Stimulated activated CD8-positive, alpha-beta memory T cell treated with anti-CD3 and anti-CD28 coated beads, Interleukin-4, amount 100 ng/mL, for 24 hours (primary cell): ENCODE measurements at places on chromosomes 7 and 10.

DNA sequence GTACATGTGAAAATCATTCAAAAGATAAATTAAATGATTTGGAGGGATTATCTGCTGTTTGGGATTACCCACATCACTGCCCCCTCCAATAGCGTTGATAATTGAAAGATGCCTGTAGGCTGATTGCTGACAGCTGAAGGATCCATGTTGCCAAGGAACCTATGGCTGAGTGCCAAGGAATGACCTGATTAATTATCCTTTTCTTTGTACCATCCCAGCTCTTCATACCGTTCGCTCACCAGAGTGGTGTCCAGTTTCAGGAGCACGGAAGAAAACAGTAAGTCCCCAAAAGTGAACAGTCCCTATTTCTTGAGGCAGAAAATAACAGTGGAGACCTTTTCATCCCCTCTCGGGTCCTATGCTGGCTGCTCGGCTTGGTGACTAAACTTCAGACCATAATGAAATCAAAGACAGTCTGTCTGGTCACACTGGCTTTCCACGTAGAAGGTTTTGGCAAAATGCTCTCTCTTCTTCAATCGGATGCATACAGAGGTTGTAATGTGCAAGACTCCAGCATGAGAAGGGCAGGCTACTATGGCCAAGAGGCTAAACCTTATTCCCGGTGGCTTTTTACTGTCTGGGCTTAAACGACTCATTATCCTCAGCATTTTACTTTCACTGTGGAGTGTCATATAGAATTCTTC lies 108.8 kb downstream of the SPAG6 start:
- no peak for DNase-seq

DNA sequence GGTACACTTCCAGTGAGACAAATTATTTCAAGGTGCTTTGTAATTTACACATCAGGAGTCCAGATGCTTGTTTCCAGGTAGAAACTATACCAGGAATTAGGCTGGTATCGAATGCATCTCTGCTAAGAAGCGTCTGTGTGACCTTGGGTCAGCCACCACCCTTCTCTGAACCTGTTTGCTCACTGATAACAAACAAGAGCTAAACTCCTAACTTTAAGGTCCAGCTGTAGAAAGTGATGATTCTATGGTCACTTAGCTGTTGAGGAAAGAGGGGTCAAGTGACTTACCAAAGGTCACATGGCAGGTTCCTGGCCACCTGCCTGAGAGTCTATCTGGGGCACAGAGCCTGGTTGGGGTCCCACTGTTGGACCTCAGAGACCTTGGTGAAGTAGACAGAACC lies 95.4 kb downstream of the HIF1AN start:
- no peak for DNase-seq

DNA sequence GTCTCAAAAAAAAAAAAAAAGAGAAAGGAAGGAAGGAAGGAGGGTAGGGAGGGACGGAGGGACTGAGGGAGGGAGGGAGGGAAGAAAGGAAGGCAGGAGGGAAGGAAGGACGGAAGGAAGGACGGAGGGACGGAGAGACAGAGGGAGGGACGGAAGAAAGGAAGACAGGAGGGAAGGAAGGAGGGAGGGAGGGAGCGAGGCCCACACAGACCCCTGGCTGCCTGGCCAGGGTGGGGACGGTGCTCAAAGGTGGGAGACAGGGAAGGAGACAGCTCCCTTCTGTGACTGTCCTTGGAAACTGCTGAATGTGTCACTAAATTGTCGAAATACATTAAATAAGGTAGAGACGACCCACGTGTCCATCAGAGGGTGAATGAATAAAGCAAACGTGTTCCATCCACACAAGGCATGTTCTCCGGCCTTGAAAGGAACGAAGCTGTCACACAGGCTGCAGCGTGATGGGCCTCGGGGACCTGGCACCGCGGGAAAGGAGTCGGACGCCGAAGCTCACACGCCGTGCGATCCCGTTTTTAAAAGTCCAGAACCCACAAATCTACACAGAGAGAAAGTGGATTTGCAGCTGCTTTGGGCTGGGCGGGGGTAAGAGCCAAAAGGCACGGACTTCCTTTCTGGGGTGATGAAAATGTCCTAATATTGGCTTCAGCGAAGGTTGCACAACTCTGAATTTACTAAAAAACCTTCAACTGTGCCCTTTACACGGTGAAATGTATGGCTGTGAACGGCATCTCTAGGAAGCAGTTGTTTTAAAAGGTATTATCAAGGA lies 23.3 kb downstream of the ADAP1 start:
- no peak for DNase-seq

DNA sequence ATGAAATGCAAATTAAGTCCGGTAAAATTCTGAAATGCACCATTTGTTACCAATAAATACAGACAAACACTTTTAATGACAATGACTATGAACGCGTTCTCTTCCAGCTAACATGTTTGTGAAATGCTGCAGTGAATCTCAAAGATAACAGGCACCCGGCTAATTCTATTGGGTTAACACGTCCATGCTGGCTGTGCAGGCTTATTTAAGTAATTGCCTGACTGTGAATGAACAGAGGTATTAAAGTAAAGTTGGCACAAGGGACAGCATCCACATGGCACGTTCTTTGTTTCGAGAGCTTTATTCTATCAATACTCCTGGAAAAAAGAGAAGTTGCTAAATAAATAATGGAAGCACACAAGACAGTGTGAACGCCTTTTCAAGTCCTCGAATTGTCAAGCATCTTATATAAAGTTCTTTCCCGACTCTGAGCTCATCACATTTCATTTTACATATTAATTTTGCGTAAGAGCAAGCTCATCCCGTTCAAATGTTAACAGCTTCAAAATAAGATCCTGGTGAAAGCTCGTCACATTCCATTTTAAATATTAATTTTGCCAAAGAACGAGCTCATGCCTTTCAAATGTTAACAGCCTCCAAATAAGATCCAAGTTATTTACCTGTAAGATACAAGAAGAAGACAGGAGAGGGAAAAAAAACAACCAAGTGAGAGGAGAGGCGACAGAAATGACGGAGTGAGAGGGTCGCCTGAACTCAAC lies 111.3 kb upstream of the RHEB start:
- DNase-seq: no peak

- DNase-seq: no peak
Observed at GRCh38 chr7:127995156-127995880, 35.9 kb downstream of the LRRC4 start.

- no peak for DNase-seq
Observed at GRCh38 chr10:72981028-72981881, 26.6 kb upstream of the PLA2G12B start.

- no peak for DNase-seq
Observed at GRCh38 chr10:133313192-133313591, 4.5 kb downstream of the ZNF511 start.

GRCh38 chr7:108087778-108088177 lies 42.4 kb downstream of the LAMB4 start:
- DNase-seq: no peak

GRCh38 chr7:73960548-73960947 lies 67.4 kb upstream of the ELN start:
- no peak for DNase-seq

GRCh38 chr7:46424934-46425333 lies 503.9 kb upstream of the IGFBP3 start:
- DNase-seq: no peak

DNA sequence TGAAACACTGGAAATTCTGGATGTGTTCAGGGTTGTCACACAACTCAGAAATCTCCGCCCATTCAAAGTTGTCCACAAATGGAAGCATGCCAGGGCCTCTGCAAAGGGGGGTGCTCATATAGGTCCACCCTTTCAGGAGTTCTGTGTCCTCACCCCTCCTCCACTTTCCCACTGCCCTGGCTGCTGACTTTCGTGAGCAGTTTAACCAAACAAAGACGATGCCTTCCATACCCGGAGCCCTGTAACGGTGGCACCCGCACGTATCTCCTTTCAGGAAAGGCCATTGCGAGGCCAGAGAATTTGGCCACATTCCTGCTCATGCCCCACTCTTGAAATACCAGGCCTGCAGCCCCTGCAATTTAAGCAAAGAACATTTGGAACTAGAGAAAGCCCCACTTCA lies 1.4 kb downstream of the CPXM2 start:
- no peak for DNase-seq

DNA sequence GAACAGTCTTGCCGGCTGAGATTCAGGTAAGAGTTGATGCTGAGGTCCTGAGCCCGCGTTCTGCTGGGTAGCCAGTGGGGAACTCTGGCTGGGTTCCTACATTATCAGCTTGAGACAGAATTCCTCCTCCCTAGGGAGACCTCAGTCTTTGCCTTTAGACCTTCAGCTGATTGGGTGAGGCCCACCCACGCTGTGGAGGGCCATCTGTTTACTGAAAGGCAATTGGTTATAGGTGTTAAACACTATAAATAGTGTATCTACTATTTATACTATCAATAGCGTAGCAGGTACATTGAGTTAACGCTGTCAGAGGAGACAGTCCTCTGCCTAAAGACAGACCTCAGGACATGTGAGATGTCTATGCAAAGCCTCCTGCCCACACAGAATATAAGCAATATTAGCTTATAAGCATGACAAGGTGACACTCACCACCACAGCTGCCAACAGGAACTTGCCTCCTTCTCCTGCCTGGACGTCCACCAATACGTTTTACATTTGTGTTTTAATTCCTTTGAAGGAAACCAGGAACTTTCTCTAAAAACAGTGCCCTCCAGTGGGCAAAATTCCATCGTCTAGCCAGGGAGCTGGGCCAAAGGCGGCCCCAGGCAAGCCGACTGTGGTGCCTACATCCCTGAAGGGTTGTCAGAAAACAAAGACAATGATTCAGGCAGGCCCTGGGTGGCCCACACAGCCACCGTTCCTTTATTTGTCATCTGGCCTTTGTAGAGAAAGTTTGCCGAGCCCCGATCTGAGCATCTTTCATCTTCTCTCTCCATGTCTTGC lies 58.8 kb downstream of the INSIG1 start:
- no peak for DNase-seq

DNA sequence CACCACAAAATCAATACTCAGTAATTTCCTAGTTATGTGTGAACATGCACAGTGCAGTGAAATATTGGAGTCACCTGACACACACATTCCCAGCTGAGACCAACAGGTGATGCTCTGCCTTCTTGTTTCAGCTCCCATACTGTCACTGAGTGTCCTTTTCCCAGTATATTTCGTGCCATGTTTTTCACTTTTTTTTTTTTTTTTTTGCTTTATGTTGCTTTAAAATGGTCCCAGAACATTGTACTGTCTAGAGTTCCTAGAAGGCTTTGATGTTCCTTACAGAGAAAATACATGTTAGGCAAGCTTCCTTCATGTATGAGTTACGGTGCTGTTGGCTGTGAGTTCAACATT lies 45.6 kb downstream of the ELAPOR2 start:
- no peak for DNase-seq

DNA sequence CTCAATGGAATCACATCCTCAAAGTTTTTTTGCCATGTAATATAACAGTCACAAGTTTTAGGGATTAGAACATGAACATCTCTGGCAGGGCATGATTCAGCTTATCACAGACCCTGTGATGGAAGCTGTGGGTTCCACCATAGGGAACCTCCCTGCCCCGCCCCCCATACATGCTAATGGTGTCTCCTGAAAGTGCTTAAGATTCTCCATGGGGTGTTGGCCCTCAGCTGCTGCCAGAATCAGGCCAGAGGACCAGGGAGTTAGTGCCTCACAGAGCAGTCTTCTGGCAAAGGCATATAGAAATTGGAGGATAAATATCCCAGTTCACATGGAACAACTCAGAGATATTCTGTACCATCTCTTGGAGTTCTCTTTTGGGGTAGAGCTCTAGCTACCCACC lies 119.4 kb downstream of the RAB11FIP2 start:
- DNase-seq: no peak

- DNase-seq: no peak
Observed at GRCh38 chr10:131663351-131663750, 237.5 kb upstream of the PPP2R2D start.

GRCh38 chr7:97002555-97003261 lies 2.6 kb upstream of the DLX6 start:
- DNase-seq: no peak

DNA sequence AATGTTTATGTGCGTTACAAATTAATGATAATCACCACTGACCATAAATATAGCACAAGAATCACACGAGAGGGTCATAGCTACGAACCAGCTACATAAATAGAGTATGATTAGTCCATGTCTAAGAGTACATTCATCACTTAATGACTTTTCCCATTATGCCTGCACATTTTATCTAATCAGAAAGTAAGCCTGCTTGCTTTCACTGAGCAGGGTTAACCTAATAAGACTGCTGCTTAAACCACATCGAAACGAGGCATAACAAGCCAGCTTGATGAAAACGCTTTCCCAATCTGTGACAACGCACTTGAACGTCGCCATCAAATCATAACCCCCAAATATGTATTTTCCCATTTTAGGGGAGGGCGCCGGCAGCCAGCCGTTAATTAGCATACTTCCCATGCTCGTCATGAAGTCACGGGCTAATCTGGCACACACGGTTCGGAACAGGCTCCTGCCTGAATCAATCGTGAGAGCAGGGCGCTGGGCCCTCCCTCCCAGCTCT lies 71.5 kb downstream of the EBF3 start:
- DNase-seq: no peak

DNA sequence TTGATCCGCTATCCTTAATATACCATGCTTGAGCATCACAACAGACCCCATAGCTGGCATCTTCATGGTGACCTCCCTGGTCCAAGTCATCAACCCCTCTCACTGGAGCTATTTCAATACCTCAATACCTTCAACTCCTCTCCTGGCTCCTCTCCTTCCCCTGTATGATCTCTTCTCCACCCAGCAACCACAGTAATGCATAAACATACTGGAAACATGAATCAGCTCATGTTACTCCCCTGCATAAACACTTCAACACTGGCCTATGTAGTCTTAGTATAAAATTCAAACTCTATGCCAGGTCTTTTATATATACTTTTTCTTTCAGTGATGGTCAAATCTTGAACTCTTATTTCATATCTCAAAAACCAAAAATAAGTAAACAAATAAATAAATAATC lies 31.8 kb upstream of the TMEM273 start:
- no peak for DNase-seq

DNA sequence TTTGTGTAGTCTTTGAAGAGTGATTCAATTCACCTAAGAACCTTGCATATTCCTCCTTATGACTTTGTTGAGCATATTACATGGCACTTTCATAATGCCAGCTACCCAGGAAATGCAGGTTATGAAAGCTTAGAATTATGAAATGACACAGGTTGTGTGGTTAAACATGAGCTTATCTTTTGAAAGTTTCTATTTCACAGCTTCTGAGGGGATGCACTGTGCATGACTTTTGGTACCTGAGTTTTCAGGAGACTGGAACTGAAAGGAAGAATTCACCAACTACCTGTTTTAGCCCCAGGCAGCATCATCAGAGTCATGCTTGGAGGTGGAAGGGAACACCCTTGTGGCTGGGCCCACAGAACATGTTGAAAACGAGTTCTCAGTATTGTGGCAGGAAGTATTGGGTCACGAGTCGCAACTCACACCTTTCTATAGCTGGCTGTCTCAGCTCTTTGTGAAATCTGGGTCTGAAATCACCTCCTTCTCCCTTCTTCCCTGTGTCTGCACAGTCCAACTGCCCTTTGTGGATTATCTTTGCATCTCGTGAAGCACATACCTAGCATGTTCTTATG lies 228.2 kb downstream of the PTEN start:
- peak; percentile 48 for DNase-seq
